Inflammatory macrophage treated with lipopolysaccharide for 1 hour (primary cell): ENCODE measurements at places on chromosomes 11 and 22.
A peak's percentile ranks its signal among the peaks of the same experiment; 100 is the strongest.

DNA sequence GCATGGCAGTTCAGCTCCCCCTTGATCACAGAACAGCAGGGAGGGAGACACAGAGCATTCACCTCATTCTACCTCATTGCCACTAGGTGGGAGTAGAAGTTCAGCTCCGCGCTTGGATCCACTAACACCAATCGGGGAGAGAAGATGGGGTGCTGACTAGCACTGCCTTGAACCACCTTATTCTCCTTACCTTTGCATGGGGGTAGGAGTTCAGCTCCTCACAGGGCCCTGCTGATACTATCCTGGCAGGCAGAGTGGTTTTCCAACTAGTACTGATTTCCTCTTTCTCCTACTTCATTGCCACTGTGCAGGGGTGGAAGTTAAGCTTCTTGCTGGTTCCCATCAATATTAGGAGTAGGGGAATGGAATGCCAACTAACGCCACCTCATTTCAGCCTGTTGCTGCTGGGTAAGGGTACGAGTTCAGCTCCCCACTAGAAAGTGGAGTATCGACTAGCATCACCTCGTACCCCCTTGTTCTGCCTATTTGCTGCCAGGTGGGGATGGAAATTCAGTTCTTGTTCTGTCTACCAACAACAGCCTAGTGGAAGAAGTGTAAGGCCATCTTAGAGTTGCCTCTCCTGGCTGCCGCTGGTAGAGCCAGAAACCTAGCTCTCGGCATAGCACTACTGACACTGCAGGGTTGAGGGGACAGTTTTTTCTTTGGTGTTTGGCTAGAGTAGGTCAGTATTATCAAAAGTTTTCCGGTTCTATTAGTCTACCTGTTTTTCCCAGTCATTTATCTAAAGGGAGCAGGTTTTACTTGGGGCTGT, 550.9 kb upstream of the CCDC90B start:
- peak; percentile 19 for DNase-seq

- DNase-seq, result no peak
These were observed 31.8 kb downstream of the MRGPRX1 start for GRCh38 chr11:18907391-18907790.

GRCh38 chr11:46414466-46414796, 22.9 kb upstream of the CHRM4 start:
- no peak for DNase-seq

DNA sequence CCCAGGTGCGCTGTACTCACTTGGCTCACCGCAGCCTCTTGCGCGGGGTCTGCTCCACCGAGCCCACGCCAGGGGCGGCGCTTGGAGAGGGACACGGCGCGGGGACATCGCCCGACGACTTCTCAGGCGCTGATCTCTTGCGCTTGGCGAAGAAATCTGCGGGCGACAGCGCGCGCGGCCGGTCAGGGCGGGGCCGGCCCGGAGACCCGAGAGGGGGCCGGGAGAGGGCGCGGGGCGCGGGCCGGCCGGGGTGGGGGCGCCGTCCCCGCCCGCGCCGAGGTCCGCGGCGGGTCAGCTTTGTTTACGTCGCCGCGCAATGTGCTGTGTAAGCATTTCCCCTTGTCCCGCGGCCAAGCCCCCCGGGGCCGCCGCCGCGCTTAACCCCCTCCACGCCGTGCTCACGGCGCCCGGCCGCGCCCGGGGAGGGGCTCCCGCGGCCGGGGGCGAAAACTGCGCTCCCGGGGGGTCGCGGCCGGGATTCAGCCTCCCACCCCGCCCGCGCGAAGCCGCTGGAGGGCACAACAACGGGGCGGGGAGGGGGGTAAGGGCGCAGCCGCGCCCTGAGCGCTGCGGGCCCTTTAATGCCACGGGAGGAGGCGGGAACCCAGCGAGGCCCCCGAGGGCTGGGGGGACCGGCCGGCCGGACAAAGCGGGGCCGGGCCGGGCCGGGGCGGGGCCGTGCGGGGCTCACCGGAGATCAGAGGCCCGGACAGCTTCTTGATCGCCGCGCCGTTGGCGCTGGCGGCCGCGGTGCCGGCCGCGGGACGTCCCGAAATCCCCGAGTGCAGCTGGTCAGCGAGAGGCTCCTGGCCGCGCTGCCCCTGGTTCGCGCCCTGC, 1.4 kb downstream of the CDKN1C start:
- no peak for DNase-seq

- no peak for DNase-seq
These were observed 51.4 kb upstream of the CRYBB3 start for GRCh38 chr22:25148149-25148691.

DNA sequence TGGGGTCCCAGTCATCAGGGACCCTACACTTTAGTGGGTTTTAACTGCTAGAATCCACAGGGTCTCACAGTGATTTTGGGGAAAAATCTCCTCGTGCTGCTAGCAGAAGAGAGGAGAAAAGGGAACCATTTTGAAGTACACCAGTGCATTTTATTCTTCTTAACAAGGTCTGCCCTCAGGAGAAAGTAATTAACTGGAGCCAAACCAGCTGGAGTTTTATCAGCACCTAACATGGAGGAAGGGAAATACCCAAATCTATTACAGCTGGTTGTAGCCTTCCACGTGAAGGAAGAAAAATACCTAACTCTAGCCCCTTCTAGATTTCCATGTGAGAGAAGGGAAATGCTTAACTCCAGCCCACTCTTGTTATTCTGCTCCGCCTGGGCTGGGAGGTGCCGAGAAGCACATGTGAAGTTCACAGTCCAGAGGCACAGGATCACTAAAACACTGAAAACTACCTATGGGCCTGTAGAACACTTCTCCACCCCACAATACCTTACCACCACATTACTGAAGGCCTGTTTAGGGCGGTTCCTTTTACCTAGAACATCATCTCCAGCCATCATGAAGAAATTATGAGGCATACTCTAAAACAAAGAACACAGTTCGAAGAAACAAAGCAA, 31.3 kb upstream of the TEAD1 start:
- DNase-seq, result no peak

DNA sequence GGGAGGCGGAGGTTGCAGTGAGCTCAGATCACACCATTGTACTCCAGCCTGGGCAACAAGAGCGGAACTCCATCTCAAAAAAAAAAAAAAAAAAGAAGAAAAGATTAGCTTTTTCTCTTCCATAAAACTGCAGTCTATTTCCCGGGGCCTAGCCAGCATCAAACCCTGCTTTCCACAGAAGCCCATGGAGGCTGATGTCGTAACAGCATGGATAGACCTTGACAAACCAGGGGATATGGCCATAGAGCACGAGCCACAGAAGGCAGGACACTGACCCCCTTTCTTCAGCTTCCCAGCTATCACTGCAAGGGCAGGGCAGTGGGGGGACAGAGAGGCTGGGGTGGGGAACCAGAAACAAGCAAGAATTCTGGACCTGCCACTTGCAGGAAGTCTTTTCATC, 21.5 kb downstream of the HPS4 start:
- DNase-seq, result no peak

DNA sequence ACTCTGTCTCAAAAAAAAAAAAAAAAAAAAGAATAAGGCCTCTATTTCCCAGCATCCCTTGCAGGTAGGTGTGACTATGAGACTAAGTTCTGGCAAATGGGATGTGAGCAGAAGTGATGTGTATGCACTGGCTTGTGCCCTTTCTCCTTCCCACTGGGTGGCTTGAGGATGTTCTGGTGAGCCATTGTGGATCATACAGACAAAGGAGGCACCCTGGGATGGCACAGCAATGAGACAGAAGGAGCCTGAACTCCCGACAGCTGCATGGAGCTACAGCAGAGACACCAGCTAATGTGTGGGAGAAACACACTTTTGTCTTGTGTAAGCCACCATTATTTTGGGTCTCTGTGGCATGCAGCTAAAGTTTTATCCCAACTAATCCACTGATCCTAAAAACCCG, 10.6 kb upstream of the SORL1 start:
- DNase-seq, result no peak

- DNase-seq, result no peak
These were observed 32.7 kb upstream of the CD82 start for GRCh38 chr11:44532809-44533208.

- DNase-seq, result no peak
These were observed 7.9 kb upstream of the C1QTNF6 start for GRCh38 chr22:37195921-37196320.

DNA sequence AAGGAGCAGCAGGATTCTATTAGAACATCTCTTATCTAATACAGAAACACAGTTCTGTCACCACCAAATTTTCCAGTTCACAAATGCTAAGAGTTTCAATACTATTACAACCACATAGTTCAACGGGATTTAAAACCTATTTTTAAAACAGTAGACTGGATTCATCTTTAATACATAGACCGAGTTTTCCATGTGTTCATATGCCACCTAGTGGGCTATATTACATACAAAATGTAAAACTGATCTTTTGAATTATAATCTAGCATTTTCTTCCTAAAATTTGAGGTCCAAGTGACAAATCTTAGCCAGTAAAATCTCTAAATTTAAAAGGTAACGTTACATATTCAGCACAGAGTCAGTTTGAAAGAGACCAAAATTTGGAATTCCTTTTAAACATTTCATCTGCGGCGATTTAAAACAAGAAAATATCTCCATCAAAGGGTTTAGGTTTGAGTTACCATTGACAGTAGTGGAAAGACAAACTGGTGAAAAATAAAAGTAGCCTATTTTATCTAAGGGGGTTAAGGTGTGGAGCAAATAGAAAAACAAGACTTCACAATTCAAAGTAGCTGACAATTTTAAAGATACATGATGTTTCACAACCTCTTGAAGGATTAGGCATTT, 269.3 kb upstream of the MPPED2 start:
- DNase-seq, result no peak

DNA sequence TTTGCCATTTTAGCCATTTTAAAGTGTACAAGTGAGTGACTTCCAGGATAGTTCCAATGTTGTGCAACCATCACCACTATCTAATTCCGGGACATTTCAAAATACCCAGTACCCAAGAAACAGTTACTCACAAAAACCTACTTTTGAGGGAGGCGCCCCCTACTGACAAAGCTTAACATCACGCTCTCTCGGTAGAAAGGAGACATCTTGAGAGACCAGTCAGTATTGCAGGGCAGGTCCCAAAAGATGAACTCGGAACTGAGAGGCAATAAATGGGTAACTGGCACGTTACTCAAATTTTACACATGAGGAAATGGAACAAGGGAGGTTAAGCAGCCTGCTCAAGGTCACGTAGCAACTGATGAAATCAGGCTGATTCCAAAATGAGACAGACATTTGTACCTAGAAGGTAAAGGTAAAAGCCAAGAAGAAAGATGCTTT, 50.0 kb upstream of the POU2AF1 start:
- DNase-seq, result peak; percentile 72

- DNase-seq, result no peak
These were observed 137.8 kb downstream of the CSNK2A3 start for GRCh38 chr11:11215058-11215815.

- no peak for DNase-seq
These were observed 13.3 kb downstream of the MYRF start for GRCh38 chr11:61765550-61766253.

- DNase-seq, result peak; percentile 79
These were observed 52.3 kb downstream of the SIK3 start for GRCh38 chr11:117045956-117046355.

- DNase-seq, result peak; percentile 59
These were observed 13.1 kb upstream of the LYVE1 start for GRCh38 chr11:10581481-10582019.

DNA sequence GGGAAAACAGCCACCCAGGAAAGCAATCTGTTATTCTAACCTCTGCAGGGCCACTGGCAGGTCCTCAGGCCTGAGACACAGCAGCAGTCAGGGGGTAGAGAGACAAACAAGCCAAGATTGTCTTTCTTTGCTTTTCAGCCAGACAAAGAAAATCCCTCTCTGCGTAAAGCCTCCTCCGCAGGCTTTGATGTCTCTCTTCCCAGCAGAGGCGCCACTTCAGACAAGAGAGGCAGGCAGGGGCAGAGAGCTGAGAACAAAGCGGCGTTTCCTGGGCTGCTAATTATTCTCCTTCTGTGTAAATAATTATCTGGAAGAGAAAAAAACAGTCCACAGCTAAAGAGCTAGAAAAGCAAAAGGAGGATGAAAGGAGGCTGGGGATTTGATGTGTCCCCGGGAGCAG, 102.7 kb upstream of the SEZ6L start:
- no peak for DNase-seq

DNA sequence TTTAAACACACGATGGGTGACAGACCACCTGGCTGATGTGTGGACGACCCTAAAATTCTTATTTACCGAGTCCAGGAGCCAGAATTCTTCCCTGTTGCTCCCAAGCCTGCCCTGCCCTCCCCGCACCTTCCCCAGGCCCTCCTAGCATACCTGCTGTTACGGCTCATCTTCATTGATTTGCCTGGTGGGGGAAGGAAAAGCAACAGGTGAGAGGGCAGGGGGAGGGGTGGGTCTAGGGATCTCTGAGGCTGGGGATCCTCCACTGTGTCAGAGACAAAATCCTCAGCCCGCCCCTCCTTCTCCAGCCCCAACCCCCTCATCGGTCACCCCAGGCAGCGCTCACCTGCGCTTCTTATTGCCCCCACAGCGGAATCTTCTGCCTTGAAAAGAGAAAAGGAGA, 4.0 kb downstream of the FXYD2 start:
- no peak for DNase-seq

- no peak for DNase-seq
These were observed 60.5 kb downstream of the CD82 start for GRCh38 chr11:44625759-44626523.

- DNase-seq, result no peak
These were observed 165.0 kb upstream of the TRPC6 start for GRCh38 chr11:101748572-101749344.

DNA sequence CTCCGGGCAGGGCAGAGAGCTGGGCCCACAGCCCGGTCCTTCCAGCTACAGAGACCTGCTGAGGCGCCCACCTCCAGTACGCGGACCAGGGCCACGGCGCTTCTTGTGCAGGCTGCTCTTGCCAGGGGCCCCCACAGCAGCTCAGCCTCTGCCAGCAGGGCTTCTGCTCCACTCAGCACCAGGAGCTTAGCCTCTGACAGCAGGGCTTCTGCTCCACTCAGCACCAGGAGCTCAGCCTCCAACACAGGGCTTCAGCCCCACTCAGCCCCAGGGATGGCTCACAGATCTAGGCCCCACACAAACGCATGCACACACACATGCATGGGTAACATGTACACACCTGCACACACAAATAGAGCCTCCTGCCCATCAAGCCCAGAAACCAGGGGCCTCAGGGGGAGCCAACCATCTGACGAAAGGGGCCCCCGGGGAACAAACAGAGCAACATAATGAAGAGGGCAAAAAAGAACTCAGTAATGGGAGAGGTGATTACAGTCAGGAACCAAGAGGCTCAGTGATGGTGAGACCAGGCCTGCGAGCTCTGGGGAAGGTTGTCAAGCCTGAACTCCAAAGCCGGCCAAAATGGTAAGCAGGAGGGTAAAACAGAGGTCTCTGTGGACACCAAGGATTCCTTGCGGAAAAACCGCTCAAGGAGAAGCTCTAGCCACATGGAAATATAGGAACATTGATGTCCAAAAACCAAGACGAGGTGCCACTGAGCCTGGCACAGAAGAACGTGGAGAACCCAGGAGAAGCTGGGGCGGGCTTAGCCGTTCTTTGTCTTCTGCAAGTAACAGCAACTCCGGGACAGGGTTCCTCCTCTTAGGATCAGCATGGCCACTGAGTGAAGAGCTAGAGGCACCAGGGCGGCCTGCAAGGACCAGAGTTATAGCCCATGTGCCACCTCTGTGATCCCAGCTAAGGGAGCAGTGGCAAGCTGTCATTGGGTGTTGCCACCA, 46.5 kb downstream of the GNB1L start:
- DNase-seq, result no peak

- DNase-seq, result no peak
These were observed at the start of gene PRSS23 for GRCh38 chr11:86800076-86800959. Gene PRSS23, plus strand, starts transcription at chr11:86800542. Its CDS starts 7,102 bp downstream, at chr11:86807644.
